ENCODE measurements at places on chromosomes 7 and 10.

- DNase-seq = peak; percentile 32
Observed at GRCh38 chr7:101308245-101309085, 13.1 kb downstream of the IFT22 start.

DNA sequence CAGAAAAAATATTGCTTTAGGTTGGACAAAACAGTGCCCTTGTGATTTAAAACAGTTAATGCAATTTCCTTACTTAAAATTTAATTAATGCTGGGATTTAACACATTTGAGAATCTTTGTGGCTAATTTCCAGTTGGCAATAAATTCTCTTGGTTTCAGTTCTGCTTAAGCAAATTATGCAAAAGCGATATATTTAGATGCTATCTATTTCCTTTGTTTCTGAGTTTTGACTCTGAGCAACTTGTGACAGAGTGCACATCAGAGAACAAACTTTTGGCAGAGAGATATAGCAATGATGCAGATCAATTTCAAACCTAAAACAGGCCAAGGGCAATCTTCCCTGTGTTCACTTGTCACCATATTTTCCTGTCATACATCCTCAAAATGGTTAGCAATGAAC is 933.6 kb upstream of the ZWINT start:
- DNase-seq = no peak

- DNase-seq = no peak
Observed at GRCh38 chr10:1544209-1544673, 193.1 kb downstream of the ADARB2 start.

DNA sequence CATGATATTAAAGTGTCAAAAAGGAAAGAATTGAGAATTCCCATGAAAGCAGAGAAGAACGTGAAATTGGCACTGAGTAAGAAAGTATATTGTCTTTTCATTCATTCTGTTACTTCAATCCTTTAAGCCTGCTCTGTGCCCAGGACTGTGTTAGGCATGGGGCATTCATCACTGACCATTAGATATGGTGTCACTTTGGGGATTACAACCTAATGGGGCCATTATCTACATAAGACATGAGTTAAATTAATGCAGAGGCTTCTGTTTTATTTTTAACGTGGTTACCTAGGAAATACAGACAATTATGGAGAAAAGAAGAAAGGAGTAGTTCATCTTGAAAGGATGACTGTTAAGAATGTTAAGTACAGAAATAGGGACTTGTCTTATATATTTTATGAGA is 163.5 kb upstream of the LRGUK start:
- no peak for DNase-seq

- no peak for DNase-seq
Observed at GRCh38 chr7:102814025-102814471, 65.2 kb downstream of the FAM185A start.

- no peak for DNase-seq
Observed at GRCh38 chr7:99024066-99024465, 119.8 kb downstream of the SMURF1 start.

DNA sequence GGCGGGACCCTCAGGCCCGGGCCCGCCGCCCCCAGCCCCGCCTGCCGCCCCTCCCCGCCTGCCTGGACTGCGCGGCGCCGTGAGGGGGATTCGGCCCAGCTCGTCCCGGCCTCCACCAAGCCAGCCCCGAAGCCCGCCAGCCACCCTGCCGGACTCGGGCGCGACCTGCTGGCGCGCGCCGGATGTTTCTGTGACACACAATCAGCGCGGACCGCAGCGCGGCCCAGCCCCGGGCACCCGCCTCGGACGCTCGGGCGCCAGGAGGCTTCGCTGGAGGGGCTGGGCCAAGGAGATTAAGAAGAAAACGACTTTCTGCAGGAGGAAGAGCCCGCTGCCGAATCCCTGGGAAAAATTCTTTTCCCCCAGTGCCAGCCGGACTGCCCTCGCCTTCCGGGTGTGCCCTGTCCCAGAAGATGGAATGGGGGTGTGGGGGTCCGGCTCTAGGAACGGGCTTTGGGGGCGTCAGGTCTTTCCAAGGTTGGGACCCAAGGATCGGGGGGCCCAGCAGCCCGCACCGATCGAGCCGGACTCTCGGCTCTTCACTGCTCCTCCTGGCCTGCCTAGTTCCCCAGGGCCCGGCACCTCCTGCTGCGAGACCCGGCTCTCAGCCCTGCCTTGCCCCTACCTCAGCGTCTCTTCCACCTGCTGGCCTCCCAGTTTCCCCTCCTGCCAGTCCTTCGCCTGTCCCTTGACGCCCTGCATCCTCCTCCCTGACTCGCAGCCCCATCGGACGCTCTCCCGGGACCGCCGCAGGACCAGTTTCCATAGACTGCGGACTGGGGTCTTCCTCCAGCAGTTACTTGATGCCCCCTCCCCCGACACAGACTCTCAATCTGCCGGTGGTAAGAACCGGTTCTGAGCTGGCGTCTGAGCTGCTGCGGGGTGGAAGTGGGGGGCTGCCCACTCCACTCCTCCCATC is 82.7 kb downstream of the PAX2 start:
- no peak for DNase-seq

DNA sequence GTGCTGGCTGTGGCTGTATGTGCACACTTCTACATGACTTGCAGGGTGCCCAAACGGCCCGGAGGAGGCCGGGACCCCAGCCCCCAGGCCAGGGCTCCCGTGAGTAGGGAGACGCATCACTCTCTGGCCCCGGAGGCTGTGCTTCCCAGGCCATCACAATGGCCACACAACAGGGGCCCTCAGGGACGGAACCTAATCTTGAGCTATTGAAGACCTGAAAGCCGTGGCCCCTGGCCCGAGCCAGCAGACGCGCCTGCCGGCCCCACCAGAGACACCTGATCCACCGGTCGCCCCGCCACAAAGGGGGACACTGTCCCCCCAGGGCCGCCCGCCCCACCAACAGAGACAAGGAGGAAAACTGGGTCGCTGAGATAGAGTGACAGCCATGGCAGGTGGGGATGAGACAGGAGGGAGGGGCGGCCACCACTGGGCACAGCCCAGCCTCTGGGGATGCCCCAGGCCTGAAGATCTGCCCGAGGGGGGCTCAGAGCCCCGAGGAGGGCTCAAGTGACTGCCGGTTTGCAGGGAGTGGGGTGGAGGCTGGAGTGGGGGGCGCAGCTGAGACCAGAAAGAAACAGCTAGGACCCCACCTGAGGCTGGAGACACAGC is 10.2 kb upstream of the LFNG start:
- DNase-seq = no peak

GRCh38 chr10:11602358-11602757 is 9.1 kb downstream of the USP6NL start:
- DNase-seq = no peak

GRCh38 chr7:6148724-6149360 is 117.7 kb downstream of the ANKRD61 start:
- no peak for DNase-seq

GRCh38 chr7:38040831-38041230 is 120.4 kb downstream of the EPDR1 start:
- no peak for DNase-seq

GRCh38 chr10:127338399-127339110 is 142.2 kb upstream of the INSYN2A start:
- no peak for DNase-seq

DNA sequence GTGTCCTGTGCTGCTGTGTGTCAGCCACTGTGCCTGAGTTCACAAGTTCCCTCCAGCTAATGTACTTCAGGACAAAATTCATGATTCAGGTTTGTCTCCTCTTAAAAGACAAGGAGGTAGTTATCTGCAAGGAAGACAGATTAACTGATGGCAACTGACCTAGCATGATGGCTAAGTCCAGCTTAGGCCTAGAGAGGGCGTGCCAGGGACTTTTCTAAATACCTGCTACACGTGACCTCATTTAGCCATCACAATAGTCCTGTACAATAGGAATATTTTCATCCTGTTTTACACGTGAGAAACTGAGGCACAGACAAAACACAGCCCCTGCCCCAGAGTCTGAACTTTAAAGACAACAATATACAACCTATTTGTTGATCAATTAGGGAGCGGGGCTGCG is 275.7 kb downstream of the XPNPEP1 start:
- no peak for DNase-seq

GRCh38 chr7:101626758-101627157 is 2.3 kb downstream of the MYL10 start:
- DNase-seq = no peak

GRCh38 chr7:19117091-19117869 is at the start of gene TWIST1:
TSS of gene TWIST1 (minus strand) at chr7:19117636. CDS start at chr7:19117321, 315 bp downstream.
- no peak for DNase-seq

Data from stimulated activated CD8-positive, alpha-beta memory T cell treated with anti-CD3 and anti-CD28 coated beads, Interleukin-7, amount 100 ng/mL, for 48 hours (primary cell).